ENCODE measurements at places on chromosomes 6 and 20.
A peak's percentile ranks its signal among the peaks of the same experiment; 100 is the strongest.

- DNase-seq: no peak
Observed at GRCh38 chr20:34978092-34978744, 22.6 kb downstream of the MYH7B start.

DNA sequence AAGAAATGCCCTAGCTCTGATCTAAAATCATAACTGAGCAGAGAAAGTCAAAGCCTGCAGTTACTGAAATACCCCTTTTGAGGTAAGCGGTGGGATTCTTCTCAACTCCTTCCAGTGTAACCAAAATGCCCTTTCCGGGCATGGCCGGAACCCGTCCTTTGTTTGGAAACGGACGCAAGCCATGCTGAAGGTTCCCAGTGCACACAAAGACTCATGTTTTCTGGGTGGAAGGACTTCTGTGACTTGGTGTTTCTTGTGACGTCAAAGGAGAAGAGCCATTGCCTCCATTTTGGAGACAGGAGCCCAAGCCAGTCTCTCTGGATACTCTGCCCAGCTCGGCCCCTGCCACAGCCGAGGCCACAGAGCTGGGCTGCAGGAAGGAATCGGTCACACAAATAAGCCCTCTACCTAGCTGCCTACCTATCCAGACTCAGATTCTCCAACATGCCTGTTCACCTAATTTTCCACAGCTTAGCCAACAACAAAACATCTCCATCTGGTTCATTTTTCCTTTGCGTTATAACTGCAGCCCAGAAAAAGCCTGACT is 182.8 kb downstream of the TBXT start:
- no peak for DNase-seq

DNA sequence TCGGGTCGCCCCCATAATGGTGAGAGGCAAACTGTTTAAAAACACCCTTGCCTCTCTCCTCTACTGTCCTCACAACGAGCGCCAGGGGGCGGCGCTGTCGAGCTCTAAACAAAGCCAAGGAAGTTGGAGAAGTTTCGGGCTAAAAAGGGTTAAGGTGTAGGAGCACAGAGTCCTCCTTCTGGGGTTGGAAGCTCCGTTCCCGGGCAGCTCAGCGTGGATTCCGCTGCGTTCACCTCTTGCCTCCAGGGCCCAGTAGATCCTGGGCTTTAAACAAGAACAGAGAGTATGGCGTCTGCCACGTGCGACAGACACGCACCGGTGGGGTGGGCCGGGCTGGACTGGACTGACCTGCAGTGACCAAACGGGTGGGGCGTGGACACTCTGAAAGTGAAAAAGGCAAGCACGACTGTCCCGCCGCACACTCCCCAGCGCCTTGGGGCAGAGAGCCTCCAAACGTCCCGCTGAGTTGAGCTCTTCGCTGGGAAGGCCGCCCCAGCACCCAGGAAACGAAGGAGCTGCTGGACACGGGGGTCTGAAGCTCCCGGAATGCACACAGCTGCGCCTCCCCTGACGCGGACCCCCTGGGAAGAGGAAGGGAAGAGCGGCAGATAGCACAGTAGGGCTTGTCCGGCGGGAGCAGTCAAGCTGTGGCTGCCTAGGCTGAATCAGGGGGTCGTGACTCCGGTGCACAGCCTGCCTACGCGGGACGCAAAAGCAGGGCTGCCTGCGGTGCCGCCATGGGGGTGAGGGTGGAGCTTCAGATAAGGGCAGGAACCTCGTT is 1.6 kb upstream of the THBD start:
- peak; percentile 89 for DNase-seq

GRCh38 chr6:78611886-78612480 is 255.4 kb upstream of the IRAK1BP1 start:
- DNase-seq: peak; percentile 41

DNA sequence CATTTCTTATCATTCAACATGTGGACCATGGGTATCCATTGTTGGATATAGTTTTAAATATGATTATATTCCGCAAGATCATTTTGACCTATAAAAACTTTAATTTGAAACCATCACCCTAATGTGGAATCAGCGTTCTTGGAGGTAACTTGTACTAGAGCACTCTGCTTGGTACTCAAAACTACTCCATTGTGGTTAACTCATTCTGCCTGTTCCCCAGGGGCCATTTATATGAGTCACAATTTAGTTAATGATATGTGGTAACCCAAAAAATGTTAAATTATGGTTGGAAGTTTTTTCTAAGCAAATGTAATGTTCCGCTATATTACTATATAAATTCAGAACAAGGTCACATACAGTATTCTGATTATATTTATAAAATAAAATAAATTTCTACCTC is 109.3 kb downstream of the TRDN start:
- no peak for DNase-seq

GRCh38 chr6:56551409-56552120 is 91.1 kb downstream of the DST start:
- no peak for DNase-seq

DNA sequence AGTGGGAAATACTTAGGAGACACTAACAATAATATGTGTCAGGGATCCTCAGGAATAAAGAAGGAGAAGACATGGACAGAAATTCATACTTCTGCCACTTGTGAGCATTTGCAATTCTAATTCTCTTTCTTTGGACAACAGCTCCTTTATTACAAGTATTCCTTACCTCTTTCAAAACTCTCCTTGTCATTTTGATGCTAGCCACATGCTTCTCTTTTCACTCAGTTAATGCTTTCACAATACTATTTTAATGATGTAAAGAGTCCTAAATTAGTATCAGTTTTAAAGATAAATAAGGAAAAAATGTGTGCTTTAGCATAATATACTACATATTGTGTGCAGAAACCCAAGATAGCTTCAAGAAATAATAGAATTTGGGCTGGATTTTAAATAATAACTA is 62.5 kb downstream of the AHI1 start:
- peak; percentile 17 for DNase-seq

DNA sequence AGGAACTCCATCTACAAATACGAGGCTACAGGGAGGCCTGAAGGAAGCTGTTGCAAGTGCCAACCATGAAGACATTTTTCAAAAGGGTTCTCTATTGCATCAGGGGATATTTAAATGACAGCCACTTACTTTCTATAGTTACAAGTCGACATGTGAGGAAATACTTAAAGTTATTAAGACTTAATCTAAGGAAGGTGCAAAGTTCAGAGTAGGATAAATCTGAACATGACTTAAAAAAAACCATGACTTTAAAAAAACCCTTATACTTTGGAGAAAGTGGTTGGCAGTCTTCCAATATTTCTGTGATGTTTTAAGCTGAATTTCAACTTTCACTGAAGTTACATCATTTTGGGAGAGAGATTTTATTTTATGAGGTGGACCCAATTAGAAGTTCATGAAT is 56.3 kb upstream of the EMILIN3 start:
- peak; percentile 68 for DNase-seq

GRCh38 chr20:57243480-57244220 is 22.8 kb downstream of the BMP7 start:
- no peak for DNase-seq

- DNase-seq: no peak
Observed at GRCh38 chr6:159978291-159979135, 9.6 kb downstream of the IGF2R start.

GRCh38 chr20:12252793-12253192 is 335.1 kb downstream of the BTBD3 start:
- no peak for DNase-seq

DNA sequence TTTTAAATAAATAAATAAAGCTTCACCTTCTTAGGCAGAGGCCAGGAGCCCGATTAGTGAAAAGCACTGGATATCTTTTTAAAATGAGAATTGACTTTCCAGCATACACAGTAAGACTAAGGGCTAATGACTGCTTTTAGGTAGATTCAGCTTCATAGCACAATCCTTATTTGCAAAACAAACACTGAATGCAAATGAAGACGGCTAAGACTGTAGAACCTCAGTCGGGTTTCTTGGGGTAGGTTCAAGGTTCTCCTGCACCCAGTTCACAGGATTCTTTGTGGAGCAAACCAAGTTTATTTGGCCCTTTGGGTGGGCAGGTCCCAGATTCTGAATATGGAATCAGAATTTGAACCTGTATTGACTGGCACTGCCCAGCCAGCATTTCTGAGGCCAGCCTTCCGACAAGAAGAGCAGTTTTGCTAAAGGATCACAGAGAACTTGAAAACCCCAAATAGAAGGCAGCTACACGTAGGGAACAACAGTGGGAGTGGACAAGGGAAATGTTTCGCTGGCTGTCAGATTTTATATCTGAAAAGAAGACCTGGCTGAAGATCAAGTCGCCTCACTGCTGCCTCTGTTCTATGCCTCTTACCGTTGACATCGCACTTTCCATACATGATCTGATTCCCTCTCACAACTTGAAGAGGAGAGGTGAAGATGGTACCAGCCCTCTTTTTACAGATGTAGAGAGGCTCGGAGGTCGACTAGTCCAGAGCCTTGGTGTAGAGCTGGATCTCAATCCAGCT is 8.2 kb downstream of the TRERF1 start:
- peak; percentile 26 for DNase-seq

DNA sequence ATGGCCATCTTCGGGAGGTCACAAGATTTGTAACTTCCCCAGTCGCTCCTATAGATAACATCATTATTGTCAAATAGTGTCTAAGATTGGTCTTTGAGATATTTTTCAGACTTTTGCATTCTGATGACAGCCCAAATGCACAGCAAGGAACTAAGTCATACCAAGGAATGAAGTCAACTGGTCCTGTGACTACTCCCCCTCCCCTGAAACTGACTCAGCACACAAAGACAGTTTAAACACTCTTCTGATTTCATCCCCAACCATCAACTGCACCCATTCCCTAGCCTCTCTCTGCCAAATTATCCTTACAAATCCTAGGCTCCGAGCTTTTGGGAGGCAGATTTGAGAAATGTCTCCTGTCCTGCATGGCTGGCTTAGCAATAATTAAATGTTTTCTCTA is 139.4 kb downstream of the HS3ST5 start:
- DNase-seq: no peak

GRCh38 chr20:56689852-56690485 is 60.9 kb downstream of the TFAP2C start:
- no peak for DNase-seq

- DNase-seq: no peak
Observed at GRCh38 chr20:51758978-51759544, 9.1 kb downstream of the ATP9A start.

DNA sequence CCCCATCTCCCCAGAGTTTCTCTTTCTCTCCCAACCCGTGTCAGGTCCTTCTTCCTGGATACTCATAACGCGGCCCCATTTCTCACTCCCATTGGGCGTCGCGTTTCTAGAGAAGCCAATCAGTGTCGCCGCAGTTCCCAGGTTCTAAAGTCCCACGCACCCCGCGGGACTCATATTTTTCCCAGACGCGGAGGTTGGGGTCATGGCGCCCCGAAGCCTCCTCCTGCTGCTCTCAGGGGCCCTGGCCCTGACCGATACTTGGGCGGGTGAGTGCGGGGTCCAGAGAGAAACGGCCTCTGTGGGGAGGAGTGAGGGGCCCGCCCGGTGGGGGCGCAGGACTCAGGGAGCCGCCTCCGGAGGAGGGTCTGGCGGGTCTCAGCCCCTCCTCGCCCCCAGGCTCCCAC is at the start of gene HLA-F:
Gene HLA-F (plus strand): TSS at position 173 of the 404 bp plus-strand sequence. CDS start 30 bp downstream, at position 203.
- peak; percentile 86 for DNase-seq

- DNase-seq: no peak
Observed at GRCh38 chr20:50009521-50010454, 27.0 kb downstream of the SNAI1 start.

- peak; percentile 54 for DNase-seq
Observed at GRCh38 chr6:33075568-33076405, at the start of gene HLA-DPB1. HLA-DPB1 (plus strand) TSS chr6:33075990; CDS start chr6:33076042, 52 bp downstream.

- no peak for DNase-seq
Observed at GRCh38 chr6:43747784-43748183, 22.2 kb upstream of the VEGFA start.

GRCh38 chr6:12001004-12001705 is 11.0 kb upstream of the HIVEP1 start:
- DNase-seq: peak; percentile 47

GRCh38 chr6:53628354-53629119 is 37.0 kb downstream of the KLHL31 start:
- peak; percentile 90 for DNase-seq

GRCh38 chr20:37821696-37822095 is 81.2 kb upstream of the VSTM2L start:
- no peak for DNase-seq

- no peak for DNase-seq
Observed at GRCh38 chr6:107244742-107245480, 129.6 kb upstream of the BEND3 start.

- peak; percentile 66 for DNase-seq
Observed at GRCh38 chr6:75620381-75621304, 19.0 kb downstream of the SENP6 start.

GRCh38 chr6:25295651-25296050 is 16.5 kb downstream of the CARMIL1 start:
- DNase-seq: peak; percentile 59

DNA sequence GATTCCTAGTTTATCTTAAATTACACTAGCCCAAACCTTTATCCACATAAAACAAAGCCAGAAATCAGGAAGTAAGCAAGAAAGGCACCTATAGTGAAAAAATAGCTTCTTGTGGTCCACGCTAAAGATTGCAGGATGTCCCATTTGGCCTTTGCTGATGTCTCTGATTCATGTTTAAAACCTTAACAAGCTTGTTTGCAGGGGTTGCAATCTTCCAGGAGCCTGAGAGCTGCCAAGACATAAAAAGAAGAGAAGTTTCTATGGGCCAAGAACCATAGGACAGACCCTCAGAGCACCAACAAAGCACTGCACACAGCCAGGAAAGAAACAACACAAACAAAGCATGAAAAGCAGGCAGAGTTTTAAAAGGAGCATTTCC is 49.4 kb downstream of the ADAT2 start:
- no peak for DNase-seq

DNA sequence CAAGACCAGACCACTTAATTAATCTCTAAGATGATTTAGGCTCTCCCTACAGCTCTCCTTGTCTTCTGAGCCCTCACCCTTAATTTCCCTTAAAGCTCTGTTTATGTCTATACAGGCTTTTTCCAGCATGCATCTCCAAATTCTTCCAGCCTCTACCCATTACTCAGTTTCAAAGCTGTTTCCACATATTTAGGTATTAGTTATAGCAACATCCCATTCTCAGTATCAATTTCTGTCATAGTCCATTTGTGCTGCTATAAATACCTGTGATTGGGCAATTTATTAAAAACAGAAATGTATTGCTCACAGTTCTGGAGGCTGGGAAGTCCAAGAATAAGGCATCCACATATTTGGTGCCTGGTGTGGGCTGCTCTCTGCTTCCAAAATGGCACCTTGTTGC is 2.3 kb upstream of the SERPINB1 start:
- DNase-seq: no peak

DNA sequence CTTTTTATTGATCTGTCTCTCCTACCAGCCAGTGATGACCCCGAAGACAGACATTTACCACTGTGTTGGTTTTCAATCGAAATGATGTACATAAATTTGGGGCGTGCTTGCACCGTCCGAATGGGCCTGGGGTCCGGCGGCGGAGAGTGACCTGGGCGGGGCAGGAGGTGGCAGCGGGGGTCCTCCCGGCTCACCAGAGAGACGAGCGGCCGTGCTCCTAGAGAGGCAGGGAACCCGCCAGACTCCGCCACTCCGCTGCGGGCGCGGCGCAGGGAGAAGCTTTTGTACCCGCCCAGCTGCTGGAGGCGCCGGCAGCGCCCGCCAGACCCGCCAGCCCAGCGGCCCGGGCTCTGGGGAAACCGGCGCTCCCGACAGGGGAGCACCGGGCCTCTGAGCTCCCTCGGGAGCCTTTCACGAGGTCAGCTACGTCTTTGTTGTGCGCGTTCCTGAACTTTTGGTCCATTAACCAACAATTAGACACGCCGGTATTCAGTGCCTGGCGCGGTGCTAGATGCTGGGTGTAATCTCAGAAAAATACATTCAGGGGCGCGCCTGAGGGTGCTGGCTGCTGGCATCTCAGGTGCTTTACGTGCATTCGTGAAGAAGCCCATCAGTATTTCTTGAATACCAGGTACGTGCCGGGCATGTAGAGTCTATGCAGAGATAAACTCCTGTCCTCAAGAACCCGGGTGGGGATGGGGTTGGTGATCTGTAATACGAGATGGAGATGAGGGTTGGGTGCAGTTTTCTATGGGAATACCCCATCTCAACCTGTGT is at the start of gene PGBD1:
Gene PGBD1 (plus strand): TSS at position 285 of the 777 bp plus-strand sequence. CDS start 2,242 bp downstream, outside the sequence.
- peak; percentile 73 for DNase-seq
